ENCODE measurements at places on chromosomes 3 and 15.

GRCh38 chr15:40495516-40495915 is 24.7 kb downstream of the CHST14 start:
- DNase-seq = no peak

DNA sequence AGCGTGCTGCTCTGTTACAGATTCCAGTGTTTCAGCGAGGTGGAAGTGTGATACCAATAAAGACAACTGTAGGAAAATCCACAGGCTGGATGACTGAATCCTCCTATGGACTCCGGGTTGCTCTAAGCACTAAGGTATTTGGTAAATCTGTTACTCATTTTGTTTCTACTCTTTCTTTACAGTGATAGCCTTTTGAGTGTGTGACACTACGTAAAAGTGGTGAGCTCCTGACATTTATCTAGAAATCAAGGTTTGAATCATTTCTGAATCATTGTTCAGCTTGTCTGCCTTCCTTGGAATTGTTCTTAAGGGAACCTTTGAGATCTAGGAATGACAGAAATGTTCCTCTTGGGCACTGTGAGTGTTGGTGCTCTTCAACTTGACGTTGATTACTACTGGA is 11.2 kb upstream of the CAPN3 start:
- no peak for DNase-seq

GRCh38 chr3:178019645-178020044 is 516.6 kb upstream of the KCNMB2 start:
- DNase-seq = no peak

DNA sequence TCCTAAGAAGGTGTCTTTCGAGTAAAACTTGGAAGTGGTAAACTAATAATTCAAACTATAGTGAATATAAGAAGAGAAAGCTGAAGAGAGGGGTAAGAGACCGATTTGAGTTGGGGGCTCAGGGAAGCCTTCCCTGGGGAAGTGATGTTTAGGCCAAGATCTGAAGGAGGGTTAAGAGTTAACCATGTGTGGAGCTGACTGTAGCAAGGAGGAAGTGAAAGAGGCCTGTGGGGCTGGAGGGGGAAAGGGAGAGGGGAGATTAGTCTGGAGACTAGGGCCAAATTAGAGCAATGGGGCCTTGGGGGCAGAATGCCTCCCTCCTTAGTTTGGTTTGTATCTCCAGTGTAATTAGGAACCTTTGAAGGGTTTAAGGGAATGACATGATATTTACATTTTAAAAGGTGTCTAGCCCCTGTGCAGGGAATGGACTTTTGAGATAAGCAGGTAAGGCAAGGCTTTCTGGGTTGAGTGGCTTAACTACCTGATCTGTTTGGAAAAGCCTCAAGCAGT is 2.2 kb downstream of the ZNF592 start:
- no peak for DNase-seq

- DNase-seq = no peak
Measured at GRCh38 chr3:26196781-26197180, 406.9 kb downstream of the OXSM start.

- no peak for DNase-seq
Measured at GRCh38 chr15:48888836-48889235, 10.9 kb downstream of the EID1 start.

GRCh38 chr15:51878446-51879386 is 49.3 kb downstream of the TMOD3 start:
- no peak for DNase-seq

- DNase-seq = no peak
Measured at GRCh38 chr3:146640955-146641867, 36.1 kb upstream of the PLSCR5 start.

DNA sequence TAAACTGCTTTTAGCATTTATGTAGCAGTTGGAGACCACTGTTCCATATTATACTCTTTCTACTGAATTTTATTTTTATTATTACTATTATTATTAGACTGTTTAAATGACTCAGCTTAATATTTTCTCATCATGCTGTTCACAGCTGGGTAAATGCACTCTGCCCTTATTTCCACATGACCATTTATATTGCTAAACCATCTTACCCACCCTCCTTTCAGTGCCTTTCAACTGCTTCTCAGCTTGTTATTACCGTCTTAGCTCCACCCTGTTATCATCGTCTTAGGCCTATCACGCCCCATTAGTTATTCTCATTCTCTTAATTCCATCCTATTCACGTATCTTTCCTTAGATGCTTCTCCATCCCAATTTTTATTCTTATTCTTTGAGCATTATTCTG is 212.6 kb downstream of the GAP43 start:
- DNase-seq = no peak

DNA sequence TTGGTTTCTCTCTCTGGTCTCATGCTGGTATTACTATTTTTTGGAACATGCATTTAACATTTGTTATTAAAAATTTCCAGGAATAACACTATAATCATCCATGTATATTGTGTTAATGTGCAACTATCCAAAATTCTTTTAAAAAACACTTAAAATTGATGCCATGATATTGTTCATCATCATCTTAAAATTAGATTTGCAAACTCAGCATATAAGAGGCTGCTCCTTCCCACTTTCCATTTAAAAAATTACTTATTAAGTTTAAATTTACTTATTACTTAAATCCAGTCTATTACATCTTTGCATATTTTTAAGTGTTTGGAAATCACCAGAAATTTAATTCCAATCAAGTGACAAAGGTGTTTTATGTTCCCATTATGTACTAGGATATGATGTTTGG is 5.8 kb upstream of the ABHD17C start:
- DNase-seq = no peak

- DNase-seq = no peak
Measured at GRCh38 chr3:195028877-195029606, 241.9 kb downstream of the XXYLT1 start.

- no peak for DNase-seq
Measured at GRCh38 chr3:141986548-141987107, 110.2 kb downstream of the ATP1B3 start.

- DNase-seq = no peak
Measured at GRCh38 chr3:58020783-58021071, 12.5 kb downstream of the FLNB start.

DNA sequence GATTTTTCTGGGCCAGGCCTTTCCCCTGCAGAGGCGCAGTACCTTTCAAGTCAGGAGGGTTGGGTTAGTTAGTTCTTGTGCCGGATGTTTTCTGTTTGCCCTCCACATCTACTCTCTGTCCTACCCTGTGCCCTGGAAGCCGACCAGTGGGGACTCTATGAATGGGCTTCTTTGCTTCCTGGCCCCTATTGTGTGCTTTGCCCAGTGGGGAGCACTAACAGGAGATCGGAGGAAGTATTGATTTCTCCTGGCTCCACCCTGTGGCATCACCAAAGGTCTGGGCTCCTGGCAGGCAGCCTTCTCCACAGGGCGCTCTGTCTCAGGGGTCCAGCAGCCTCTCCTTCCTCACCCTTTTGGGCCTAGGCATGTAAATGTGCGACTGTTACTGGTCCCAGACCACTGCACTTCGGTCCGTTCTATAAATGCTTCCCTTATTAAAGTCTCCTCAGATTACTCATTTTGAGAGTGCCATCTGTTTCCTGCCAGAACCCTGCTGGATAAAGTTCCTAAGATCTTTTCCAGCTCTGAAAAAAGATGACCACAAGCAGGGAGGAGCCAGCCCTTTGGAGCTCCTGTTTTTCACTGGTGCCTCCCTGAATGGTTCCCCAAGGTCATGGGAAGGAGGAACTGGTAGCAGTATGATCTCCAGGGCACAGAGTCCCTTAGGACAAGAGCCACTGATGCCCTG is 44.5 kb downstream of the CTDSPL start:
- no peak for DNase-seq

DNA sequence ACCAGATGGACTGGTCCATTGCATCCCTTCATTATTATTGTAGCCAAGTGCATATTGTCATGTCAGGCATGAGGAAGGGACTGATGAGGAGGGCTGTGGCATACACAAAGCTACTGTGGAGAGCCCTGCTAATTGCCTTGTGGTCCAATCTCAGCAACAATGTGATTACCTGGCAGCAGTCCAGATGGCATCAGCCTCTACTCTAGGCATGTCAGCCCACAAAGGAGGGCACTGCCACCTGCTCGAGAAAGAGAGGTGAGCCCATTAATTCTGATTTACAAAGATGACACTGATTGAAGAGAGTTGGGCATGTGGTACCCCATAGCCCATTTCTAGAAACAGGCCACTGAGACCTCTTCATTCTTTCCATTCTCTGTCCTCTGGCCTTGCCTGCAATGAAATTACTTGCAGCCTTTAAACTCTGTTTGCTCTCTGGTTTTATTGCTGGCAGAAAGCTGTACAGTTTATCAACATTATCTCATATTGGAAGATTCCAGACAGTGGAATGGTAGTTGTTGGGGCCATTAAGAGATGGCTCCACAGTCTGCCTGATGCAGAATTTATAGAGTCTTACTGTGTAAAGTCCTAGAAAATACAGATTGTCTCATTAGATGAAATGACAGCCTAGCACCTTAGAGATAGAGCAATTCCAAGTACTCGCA is 307.7 kb downstream of the ARPP21 start:
- no peak for DNase-seq

GRCh38 chr15:100999369-100999768 is 80.2 kb downstream of the LRRK1 start:
- no peak for DNase-seq

DNA sequence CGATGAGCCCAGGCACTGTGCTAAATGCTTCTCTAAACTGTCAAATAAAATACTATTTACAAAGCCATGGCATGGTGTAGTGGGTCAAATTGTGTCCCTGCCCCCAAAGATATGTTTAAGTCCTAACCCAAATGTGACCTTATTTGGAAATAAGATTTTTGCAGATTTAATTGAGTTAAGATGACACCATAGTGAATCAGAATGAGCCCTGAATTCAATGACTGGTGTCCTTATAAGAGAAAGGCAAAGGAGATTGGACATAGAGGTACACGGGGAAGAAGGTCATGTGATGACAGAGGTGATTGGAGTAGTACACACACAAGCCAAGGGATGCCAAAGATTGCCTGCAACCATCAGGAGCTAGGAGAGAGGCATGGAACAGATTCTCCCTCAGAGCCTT is 121.6 kb upstream of the VEPH1 start:
- DNase-seq = no peak

DNA sequence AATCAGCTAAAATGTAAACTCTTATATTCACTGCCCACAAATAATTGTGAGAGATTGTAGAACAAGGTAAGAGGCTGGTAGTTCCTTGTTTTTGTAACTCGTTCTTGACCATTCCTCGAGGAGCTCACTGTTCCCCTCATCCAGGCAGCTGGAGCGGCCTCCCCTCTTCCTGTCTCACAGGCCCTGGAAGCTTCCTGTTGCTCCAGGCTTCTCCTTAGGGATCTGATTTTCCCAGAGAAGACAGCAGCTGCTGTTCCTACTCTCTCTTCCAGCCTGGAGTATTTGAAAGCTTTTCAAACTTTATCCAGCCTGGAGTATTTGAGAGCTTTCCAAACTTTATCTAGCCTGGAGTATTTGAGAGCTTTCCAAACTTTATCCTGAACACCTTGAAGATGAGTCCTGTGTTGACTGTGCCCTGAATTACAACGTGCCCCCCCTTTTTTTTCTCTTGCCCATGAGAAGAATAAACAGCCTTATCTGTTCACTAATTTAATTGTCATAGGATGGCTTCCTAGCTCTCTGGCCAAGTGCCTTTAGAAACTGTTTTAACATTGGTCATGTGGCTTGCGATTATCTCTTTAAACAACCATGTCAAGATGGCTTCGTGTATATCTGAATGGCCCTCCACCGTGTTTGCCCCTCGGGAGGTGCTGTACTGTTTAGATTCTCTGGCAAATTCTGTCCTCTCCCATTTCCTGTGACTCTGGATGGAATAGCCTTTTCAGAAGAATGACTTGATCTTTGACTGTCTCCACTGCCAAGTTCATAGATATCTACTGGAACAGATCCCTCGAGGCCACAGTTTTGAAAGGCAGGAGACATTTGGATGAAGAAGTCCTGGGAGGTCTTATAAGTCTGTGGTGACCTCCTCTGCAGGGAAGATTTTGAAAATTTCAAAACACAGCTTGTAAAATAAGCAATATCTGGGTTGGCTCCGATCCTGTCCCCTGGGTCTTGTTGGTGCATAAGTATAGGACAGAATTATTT is 4.8 kb downstream of the ADAMTSL3 start:
- DNase-seq = no peak

DNA sequence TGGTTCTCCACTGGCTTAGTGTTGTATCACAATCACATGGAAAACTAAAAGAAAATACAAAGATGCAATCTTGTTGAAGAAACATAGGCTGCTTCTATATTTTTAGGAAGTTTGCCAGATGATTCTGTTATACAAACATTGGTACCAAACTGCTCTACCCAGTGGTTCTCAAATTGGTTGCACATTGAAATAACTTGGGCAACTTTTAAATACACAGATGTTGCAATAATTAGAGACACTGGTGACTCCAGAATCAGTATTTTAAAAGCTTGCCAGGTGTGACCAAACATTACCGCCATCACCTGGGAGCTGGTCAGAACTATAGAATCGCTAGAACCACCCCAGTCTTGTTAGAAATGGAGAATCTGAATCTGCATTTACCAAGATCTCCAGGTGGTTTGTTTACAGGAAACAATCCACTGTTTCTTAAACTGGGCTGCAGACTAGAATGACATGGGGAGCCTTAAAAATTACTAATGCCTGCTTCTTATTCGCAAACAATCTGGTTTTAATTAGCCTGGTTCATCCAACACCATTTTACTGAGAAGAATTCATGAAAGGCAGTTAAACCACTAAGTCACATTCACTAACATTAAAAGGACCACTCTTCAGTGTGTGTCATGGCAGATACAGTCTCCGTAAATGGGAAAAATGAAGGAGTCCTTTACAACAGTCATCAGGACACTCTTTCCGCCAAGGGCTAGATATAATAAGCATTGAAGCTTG is 76.5 kb downstream of the ACAP2 start:
- no peak for DNase-seq

DNA sequence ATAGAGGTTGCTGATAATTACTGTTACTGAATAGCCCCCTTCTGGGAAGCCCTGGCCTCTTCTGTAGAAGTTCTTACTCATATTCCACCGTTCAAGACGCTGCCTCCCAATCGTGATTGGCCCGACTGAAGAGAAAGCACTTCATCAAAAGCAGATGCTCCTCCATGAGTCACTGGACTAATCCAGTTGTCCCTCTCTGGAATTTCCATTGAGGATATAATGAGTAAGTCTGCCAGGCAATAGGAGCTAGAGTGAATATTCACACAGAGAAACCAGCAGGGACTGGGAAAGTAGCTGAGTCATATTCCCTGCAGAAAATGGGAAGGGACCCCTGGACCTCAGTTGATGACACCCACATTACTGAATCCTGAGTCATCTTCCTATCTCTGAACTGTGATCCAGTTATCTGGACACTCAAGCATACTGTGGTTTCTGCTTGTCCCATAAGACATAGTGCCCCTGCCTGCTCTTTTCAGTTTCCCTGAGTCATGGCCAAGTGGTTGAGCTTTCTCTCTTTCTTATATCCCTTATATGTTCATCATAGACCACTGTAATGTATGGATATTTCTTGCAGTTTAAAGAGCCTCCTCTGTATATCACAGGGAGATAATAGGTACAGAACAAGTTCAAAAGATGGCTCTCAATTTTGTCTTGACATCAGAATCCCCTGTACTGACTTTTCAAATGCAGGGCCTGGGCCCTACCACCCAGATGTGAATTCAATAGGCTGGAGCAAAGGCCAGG is 151.2 kb upstream of the CDIN1 start:
- no peak for DNase-seq

GRCh38 chr15:47473106-47473725 is 244.1 kb upstream of the SEMA6D start:
- DNase-seq = no peak

GRCh38 chr15:27989427-27989826 is 109.7 kb downstream of the OCA2 start:
- no peak for DNase-seq
